NCI-H2029 treated with DMSO at 0.1 percent for 48 hours (cell line): ENCODE measurements at places on chromosomes 12 and 14.
A peak's percentile ranks its signal among the peaks of the same experiment; 100 is the strongest.

GRCh38 chr12:79674629-79675028, 16.1 kb downstream of the PAWR start:
- no peak for DNase-seq

DNA sequence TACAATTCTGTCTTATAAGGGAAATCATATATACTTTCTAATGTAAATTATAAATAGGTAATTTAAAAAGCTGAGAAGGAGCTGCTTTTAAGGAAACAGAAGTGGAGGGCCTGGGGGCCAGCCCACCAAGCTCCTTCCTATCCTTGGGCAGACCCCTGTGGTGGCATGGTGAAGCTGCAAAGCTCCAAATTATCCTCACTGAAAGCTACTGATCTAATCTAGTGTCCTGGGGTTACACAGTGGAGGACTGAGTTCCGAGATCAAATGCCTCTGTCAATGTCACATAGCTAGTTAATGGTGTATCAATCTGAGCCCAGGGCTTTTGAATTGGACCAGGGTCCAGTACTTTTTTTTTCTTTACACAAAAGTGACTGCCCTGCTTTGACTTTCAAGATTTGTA, 355.4 kb downstream of the CEP128 start:
- DNase-seq, result no peak

GRCh38 chr12:58242796-58243630, 301.6 kb downstream of the ATP23 start:
- no peak for DNase-seq

- DNase-seq, result peak; percentile 46
Measured at GRCh38 chr12:104656921-104657320, 200.2 kb downstream of the CHST11 start.

DNA sequence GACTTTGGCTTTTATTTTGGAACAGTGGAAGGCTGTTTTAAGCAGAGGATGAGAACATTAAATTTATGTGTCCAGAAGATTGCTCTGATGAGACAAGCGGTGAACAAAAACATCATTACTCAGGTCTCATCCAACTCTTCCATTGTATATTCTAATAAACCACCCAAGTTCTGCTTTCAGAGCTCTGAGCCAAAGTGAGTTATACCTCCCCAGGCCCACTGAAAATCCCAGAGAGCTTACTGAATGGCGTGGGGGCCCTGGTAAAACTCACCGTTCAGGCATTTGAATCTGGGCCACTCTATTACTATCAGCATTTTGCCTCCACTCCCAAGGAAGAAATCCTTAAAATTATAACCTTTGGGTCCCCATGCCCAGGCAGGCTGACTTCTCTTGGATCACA, 122.0 kb upstream of the HIF1A start:
- DNase-seq, result no peak

- DNase-seq, result no peak
Measured at GRCh38 chr14:68249661-68250451, 430.3 kb downstream of the RAD51B start.

- DNase-seq, result no peak
Measured at GRCh38 chr12:55771736-55772135, 28.8 kb downstream of the GDF11 start.

- no peak for DNase-seq
Measured at GRCh38 chr12:105228494-105228893, 7.5 kb downstream of the APPL2 start.

DNA sequence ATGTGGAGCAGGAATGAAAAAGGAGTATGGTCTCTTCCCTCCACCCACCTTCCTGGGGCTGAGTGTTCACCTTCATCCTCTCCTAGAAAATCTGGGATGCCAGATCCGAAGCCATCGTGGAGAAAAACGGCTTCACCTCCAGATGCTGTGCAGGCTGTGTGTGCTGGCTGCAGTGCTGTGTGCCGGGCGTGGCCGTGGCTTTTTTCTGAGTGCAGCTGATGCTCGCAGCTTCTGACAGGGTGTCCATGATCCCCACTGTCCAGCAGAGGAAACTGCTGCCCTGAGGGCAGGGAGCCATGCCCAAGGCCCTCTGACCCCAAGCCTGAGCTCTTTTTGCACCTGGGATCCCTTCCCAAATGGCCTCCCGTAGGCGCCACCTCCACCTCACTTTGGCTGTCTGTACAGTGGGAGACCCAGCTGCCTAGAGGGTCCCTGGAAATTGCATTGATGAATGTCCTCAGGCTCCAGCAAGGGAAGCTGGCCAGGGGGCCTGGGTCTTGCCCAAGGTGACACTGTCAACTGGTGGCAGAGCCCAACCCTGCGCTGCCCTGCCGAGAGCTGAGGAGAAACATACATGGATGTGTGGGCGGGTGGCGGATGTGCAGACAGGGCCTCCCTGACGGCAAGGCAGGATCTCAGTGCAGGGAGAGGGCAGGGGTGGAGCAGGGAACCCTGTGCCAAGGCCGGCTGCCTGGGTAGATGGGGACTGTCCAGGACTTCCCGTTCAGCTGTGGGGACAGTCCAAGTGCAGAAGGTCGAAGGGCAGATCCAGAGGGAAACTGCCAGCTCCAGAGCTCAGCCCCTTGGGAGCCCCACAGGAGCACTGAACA, 53.3 kb downstream of the BEGAIN start:
- DNase-seq, result no peak

DNA sequence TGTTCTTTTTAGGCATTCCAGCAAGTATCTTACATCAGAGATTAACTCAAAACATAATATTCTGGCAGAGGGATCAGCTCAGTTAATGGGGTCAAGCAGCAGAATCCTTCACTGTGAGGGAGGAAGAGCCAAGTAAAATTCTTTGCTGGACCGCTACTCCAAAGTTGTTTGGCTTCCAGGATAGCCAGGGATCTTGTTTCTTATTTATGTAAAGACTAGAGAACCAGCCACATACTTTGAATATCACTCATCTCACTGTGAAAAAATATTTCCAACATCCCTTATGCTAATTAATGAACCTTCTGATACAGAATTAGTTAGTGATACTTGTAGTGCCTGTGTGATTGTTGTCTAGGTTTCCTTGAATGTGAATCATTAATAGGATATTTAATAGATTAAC, 94.2 kb downstream of the PLEKHA5 start:
- no peak for DNase-seq

DNA sequence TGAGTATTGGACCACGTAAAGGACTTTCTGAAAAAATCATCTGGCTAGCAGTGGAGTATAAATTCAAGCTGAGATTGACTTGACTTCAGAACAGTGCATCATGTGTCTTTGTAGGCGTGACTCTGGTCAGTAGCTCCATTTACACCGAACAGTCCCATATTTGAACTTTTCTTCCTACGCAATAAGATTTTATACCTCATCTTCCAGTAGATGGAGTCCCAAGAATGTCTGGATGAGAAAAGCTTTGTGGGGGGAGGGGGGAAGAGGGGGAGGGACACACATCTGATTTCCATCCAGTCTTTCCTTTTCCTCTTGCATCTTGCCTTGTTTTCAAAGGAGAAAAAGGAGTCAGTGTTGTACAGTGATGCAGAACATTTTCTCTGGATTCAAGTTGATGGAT, 241.0 kb downstream of the EMP1 start:
- no peak for DNase-seq

DNA sequence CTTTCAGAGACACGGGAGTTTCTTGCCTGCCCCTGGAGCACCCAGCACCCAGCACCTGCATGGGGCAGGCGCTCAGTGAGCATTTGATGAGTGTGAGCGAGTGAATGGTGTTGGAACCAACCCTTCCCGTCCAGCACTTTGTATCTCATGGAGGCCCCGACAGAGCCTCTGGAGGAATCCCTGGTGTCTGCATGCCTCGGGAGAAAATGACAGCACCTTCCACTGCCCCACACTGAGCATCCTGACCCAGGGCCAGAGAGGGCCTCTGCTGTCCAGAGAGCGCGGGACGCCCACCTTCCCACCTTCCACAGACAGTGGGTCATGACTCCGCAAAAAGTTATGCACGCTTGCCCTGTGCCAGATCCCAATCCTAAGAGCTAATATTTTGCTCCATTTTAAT, 103.0 kb upstream of the BCL11B start:
- no peak for DNase-seq

DNA sequence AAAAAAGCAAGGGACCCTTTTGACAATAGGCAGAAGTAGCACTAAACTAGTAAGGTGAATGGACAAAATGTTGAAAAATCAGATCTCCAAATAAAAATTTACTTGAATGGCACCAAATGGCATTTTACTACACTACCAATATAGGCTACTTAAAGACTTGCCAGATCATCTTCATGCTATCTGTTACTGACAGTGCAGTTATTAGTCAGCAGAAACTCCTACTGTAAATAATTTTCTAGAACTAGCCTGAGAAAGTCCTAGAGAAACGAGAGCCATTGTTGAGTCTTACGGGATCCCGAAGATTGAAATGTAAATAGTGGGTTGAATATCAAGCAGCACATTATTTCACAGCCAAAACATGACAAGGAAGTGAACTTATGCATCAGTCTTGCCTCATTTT, 350.3 kb downstream of the SEC23A start:
- no peak for DNase-seq

GRCh38 chr14:45112896-45113781, 21.1 kb downstream of the FKBP3 start:
- DNase-seq, result peak; percentile 79

- no peak for DNase-seq
Measured at GRCh38 chr14:31286456-31287293, 79.1 kb upstream of the HECTD1 start.

DNA sequence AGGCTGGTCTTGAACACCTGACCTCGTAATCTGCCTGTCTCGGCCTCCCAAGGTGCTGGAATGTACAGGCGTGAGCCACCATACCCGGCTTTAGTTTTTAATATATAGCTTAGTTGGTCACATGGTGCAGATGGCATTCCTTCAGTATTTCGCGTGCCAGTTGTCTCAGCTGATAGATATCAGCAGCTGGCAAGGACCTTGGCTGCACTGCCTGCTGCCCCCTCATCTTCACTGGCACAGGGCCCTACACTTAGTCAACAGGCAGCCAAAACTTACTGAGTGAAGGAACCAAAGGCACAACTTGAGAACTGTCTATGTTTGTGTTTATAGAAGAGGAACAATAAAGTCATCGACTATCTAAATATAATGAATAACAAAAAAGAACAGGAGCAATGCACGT, 31.0 kb downstream of the EID3 start:
- DNase-seq, result no peak

- DNase-seq, result no peak
Measured at GRCh38 chr12:86230516-86231146, 25.6 kb downstream of the MGAT4C start.

GRCh38 chr12:85781766-85782165, 54.4 kb downstream of the RASSF9 start:
- no peak for DNase-seq

GRCh38 chr14:25003537-25003936, 46.4 kb downstream of the STXBP6 start:
- DNase-seq, result no peak

DNA sequence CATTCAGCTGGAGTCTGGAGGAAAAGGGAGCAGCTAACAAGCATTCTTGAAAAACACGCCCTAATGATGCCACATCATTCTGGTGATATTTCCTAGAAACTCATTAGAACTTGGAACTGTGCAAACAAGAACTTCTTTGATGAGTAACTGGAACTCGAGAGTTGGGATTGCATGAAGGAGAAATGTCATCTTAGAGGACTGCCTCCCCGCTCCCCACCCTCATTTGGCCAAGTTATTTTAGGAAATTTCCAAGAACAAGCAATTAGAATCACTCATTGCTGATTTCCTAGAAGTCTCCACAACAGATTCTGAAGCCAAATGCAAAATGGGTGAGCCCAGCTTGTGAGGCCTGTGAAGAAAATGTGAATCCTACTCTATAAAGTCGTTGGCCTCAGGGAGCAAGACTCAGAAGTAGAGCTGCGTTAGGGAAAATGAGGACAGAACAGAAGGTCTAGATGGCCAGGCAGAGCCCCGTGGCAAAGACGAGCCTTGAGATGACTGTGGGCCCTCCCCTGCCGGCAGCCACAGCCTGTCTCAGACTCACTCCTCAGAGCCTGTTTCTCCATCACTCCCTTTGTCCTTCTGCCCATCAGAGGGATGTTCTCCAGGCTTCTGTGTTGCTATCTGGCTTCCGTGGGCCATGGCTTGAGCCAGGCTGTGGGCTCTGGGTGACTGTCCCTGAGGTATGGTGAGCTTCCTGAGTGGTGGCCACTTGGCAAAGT, 38.4 kb downstream of the RTL1 start:
- no peak for DNase-seq

DNA sequence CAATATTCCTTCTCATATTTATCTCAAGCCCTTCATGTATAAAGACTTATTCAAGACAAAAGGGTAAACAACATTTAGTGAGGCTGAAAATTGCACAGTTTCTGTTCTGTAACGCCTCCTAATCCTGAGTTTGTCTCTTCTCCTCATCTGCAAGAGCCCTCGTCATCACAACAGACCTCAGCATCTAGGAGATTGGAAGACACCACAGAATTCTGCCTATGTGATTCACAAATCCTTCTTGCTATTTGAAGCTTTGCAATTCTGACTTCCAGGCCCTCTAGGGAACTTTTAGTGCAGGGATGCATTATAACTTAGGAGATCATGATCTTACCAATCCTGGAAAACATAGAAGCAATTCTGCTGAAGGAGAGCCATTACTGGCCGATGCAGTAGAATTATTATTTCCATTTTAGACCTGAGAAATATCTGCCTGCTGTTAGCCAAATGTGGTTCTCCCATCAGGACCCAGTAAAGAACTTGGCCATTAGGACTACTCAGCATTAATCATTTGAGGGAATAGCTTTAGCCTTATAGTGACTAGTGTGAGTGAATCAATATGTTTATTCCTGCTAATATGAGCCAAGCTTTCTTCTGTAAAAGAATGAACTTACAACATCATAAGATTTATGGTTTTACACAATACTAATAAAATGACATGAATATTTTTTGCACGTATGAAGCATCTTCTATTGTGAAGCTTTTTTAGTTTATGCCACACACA, 119.5 kb downstream of the ANO4 start:
- no peak for DNase-seq
